ENCODE measurements at places on chromosomes 1 and 21.
A peak's percentile ranks its signal among the peaks of the same experiment; 100 is the strongest.

GRCh38 chr21:40166291-40166843, 299.1 kb downstream of the PCP4 start:
- no peak for DNase-seq

DNA sequence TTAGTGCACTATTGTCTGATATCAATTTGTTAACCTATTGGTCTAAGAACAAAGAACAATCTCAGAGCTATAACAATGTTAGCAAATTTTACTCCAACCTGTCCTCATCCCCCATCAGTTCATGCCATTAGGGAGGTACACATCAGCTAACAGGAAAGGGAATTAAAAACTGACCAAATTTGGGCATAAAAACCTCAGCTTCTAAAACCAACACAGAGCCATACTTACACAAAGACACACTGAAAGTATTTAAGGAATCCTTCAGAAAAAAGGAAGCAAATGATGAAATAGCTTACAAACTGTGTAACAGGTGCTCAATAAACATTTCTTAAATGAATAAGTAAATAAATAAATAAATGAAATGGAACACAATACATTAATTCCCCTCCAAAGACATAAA, 89.2 kb downstream of the TTLL7 start:
- DNase-seq = no peak

DNA sequence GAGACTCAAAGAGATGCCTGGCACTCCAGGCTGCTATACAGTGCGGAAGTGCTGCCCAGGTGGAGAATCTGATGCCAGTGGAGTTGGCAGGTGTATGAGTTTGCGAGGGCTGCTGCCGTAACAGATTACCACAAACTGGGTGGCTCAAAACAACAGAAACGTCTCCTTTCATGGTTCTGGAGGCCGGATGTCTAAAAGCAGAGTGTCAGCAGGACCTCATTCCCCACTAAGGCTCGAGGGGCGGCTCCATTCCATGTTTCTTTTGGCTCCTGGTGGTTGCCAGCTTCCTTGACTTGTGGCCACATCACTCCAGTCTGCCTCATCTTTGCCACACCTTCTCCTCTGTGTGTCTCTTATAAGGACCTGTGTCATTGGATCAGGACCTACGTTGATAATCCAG, 10.0 kb downstream of the RCSD1 start:
- no peak for DNase-seq

- DNase-seq = peak; percentile 50
Measured at GRCh38 chr1:153805042-153805745, 30.0 kb downstream of the SLC27A3 start.

- DNase-seq = no peak
Measured at GRCh38 chr1:156060937-156061636, at the start of gene RAB25. Gene RAB25, plus strand, starts transcription at chr1:156061160. Its CDS starts 241 bp downstream, at chr1:156061401.
